ENCODE measurements at places on chromosomes 16 and 17.

DNA sequence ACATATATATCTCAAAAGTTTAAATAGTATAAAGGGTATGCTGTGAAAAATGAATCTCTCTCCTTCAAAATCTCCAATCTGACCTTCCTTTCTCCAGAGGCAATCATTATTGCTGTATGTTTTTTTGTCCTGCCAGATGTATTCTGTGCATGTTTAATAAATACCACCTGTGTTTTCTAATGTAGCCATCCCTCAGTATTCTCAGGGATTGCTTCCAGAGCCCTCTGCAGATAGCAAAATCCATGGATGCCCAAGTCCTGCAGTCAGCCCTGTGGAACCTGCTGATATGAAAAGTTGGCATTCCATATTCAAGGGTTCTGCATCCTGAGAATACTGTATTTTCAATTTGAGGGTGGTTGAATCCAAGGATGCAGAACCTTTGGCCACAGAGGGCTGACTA lies 42.9 kb downstream of the BPTF start:
- DNase-seq: no peak

- DNase-seq: no peak
These were observed 1.6 kb downstream of the ITGA3 start for GRCh38 chr17:50057521-50057991.

DNA sequence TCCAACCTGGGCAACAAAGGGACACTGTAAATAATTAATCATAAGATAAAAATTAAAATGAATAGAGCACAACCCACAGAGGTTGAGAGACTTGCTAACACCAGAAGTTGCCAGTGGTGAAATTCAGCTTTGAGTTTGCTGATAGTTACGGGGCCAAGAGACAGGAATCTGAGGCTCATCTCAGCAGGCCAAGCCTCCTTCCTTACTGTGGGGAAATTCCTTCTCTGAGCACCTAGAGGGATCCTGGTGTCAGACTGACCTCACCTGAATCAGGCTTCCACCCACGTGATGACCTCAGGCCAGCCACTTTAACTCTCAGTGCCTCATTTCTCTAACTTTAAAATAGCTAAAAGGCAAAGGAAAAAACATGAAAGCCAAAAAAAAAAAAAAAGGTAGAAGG lies 4.7 kb downstream of the ABAT start:
- DNase-seq: no peak

- DNase-seq: no peak
These were observed 546 bp upstream of the NDUFB10 start for GRCh38 chr16:1958715-1959268.

DNA sequence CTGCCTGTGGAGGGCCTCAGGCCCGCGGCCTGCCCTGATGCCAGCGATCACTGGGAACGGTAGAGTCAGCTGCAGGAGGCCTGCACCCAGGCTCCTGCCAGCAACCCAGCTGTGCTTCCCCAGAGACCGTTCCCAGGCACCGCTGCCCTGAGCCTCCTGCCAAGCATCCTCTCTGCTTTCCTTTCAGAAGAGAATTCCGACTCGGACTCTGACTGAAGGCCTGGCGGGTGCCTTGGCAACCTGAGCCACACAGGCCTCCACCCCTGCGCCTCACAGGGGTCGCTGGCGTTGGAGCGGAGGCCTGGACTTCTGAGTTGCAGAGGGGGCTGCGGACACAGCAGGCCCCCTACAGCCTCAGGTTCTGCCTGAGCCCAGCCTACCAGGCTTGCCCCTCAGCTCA lies 7.9 kb downstream of the CMTM3 start:
- DNase-seq: no peak

DNA sequence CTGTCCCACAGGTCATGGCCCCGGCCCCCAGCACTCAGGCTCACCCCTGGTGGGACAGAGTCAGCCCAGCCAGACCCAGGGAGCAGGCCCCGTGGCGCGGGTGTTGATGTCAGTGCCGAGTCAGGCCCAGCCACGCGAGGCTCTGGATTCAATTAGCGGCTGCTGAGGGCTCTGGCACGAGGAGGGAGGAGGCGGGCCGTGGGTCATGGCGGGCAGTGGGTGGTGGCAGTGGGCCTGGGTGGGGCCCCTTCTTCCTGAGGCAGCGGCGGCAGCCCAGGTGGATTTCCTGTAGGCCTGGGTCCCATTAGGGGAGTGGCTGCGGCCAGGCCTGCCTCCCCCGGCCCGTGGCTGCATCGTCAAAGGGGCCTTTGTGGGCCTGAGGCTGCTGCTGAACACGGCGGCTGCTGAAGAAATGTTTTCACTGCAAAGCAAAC lies 12.9 kb downstream of the VASN start:
- DNase-seq: no peak

DNA sequence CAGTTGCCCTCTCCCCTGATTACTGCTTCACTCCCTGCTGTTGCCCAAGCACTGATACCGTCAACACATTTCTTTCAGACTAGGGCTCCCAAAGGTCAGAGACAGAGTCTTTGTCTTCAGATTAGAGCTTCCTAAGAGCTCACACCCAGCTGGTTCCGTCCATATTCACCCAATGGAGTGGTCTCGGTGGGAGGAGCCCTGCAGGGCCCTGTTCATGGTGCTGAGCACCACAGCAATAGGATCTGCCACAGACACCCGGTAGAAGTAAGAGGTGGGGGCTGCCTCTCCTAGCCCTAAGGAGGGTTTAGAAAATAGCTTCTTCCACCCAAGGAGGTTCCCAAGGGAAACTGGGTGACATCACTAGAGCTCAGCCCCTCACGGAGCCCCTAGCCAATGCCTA lies 128.3 kb downstream of the CCDC144A start:
- DNase-seq: no peak

DNA sequence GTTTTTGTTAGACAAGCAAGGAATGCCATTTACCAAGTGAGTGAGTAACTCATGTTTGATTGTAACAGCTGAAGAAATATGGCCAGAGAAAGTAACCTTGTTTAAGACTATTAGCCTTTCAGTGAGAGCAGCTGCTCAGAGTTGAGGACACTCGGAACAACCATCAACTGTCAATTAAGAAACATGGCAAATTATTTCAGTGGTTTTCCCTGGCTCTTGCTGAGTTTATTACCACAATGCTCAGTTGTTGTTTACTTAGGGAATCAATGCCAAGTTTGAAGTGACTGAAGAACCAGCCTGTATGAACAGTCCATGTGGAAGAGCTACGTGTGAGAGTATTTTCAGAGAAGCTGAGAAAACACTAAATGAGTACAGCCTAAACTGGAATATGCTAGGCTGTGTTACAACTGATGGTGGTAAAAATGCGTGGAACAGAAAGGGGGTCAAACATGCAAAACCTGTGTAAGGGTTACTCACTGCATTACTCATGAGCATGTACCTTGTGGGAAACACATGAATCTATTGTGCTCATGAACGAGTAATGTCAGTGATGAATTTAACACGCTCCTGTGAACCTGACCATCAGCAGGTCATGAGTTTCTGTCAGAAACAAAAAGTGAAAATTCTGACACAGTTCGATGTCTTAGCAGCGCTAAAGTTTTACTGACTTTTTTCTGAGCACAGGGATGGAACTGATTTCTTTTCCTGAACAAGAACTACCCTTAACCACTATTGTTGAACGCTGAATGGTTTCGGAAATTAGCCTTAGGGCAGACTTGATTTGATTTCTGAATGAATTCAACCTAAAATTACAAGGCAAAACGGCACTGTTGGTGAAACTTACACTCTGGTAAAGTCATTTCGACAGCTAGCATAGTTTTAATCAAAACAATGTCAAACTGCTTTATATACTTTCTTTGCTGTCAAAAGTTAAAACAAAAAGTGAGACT lies 33.5 kb downstream of the GNA13 start:
- no peak for DNase-seq

GRCh38 chr17:66789961-66790437 lies 44.9 kb upstream of the CACNG5 start:
- no peak for DNase-seq

- DNase-seq: no peak
These were observed 238.9 kb downstream of the HS3ST3B1 start for GRCh38 chr17:14539801-14540200.

DNA sequence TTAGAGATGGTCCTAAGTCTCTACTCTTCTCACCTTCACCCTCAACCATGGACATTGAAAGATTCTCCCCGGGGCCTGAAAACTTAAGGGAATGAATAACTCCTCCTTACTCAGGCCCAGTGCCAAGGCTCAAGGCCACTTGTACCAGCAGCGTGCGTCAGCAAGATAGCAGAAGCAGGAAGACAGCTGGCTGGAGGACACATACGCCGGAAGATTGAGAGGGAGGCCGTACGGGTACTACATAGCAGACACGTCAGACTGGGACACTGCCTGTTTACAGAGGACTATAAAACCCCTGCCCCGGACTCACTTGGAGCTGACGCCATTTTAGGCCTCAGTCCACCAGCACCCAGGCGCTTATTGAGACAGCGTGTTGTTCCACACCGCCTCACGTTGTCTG lies 75.8 kb upstream of the MED13 start:
- no peak for DNase-seq

DNA sequence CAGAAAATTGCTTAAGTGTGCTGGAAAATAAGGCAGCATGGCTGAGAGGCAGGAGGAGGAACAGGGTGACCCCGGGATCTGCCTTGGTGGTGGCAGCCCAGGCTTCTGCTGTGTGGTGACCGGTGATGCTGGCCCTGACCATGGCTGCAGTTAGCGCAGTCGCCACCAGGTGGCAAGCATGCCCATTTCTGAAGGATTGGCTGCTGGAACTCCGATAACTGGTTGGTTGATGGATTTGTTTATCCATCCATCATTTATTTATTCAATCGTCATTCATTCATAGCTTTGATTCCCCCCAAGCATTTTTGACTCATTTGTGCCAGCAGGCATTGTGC lies 29.1 kb upstream of the ITGA3 start:
- DNase-seq: peak; percentile 68

- DNase-seq: no peak
These were observed 45.7 kb downstream of the B9D1 start for GRCh38 chr17:19316761-19317358.

DNA sequence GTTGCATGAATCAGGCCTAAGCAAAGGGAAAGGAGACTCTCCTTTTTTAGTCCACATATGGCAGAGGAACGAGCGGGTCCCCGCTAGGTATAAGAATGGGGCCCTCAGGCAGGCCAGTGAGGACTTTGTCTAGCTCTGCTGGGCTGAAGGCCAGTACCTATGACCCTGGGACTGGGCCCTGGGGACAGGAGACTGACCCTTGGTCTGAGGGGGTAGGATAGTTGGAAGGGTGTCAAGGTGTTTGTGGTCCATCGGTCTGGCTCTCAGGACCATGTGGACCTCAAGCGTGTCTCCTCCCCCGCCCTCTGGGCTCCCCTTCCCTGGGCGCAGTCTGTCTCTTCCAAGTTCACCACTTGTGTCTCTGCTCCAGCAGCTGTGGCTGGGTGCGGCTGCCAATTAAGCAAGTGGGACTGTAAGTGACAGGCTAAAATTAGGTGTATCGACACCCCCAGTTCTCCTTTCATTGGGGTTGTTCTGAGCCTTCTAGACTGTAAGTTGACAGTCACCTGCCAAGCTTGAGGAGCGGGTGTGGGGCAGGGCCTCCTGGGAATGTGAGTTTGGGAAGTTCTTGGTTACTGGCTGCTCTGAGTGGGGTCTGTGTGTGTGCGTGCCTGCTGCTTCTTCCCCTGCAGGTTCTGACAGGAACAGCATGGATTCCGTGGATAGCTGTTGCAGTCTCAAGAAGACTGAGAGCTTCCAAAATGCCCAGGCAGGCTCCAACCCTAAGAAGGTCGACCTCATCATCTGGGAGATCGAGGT lies 24.5 kb downstream of the AKAP1 start:
- DNase-seq: no peak

GRCh38 chr16:57479976-57480753 lies 6.1 kb downstream of the DOK4 start:
- no peak for DNase-seq

- DNase-seq: no peak
These were observed 154.1 kb upstream of the RPL38 start for GRCh38 chr17:74049167-74049966.

DNA sequence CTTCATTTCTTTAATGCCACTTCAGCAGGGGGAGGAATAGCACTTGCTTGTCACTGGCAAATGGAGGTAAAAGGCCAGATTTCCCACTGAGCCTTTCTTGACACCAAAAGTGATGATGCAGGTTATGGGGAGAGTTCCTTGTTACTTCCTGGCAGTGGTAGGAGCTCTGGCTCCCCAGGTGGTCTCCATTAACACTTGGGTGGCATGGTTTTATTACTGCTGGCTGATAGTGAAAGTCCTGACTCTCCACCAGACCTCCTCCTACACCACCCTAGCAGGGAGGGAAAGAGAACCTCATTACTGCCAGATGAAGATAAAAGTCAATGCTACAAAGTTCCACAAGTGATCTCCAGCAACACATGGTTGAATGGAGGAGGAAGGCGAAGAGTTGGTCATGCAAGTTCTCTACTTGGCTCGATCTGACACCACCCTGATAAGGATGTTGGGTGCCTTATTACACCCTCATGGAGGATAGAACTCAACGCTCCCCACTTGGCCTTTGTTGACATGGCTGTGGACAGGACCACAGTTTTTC lies 152.7 kb upstream of the GNAO1 start:
- DNase-seq: no peak
